ENCODE measurements at places on chromosomes 1 and 21.
A peak's percentile ranks its signal among the peaks of the same experiment; 100 is the strongest.

DNA sequence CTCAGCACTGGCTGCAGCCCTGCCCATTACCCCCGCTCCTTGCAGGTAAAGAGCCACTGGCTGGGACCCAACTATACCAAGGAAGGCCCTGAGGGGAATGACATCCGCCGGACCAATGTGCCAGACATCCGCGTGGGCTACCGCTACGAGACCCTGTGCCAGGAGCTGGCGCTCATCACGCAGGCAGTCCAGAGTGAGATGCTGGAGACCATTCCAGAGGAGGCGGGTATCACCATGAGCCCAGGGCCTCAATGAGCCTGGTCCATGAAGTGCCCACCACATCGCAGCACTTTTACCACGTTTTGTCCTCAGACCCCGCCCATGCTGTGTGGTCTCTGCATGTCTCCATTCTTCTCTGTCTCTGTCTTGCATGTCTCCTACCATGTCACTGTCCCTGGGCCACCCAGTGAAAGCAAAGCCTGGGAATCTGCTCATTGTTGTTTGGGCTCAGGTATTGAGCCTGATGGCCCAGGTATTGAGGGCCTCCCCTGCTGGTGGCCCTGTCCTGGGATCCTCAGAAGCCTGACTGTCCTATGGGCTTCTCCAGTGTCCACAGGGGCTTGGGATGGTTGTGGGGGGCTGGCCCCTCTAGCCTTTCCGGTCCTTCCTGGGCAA, 11.4 kb downstream of the AMPD2 start:
- no peak overlapping the region for H3K27ac ChIP-seq
- peaks cover 32% of the 10 kb centered on the region for H3K36me3 ChIP-seq
- no peaks in the 10 kb centered on the region for H3K27me3 ChIP-seq
- peaks cover 17% of the 10 kb centered on the region for H3K4me1 ChIP-seq

- H3K4me1 ChIP-seq: peaks cover 28% of the 10 kb centered on the region
- no peak for DNase-seq
- H3K36me3 ChIP-seq: no peaks in the 10 kb centered on the region
- H3K27ac ChIP-seq: no peak overlapping the region
These were observed 8.0 kb downstream of the CTNNBIP1 start for GRCh38 chr1:9902060-9902452.

GRCh38 chr21:32064281-32064910, 191.6 kb downstream of the HUNK start:
- H3K27ac ChIP-seq: no peak overlapping the region
- H3K36me3 ChIP-seq: no peaks in the 10 kb centered on the region
- no peak for DNase-seq
- H3K4me1 ChIP-seq: no peaks in the 10 kb centered on the region
- H3K27me3 ChIP-seq: peaks cover 6% of the 10 kb centered on the region

GRCh38 chr1:196660852-196661251, 9.0 kb downstream of the CFH start:
- peaks cover 3% of the 10 kb centered on the region for H3K4me1 ChIP-seq
- H3K27me3 ChIP-seq: no peaks in the 10 kb centered on the region
- DNase-seq: peak; percentile 10
- H3K4me3 ChIP-seq: no peak overlapping the region
- H3K27ac ChIP-seq: no peak overlapping the region
- H3K36me3 ChIP-seq: no peaks in the 10 kb centered on the region

GRCh38 chr1:72283307-72284083, 1.2 kb upstream of the NEGR1 start:
- H3K4me3 ChIP-seq: no peak overlapping the region
- peak; percentile 38 for DNase-seq
- no peak overlapping the region for H3K27ac ChIP-seq
- peaks cover 16% of the 10 kb centered on the region for H3K4me1 ChIP-seq
- peaks cover 22% of the 10 kb centered on the region for H3K27me3 ChIP-seq
- H3K36me3 ChIP-seq: no peaks in the 10 kb centered on the region

DNA sequence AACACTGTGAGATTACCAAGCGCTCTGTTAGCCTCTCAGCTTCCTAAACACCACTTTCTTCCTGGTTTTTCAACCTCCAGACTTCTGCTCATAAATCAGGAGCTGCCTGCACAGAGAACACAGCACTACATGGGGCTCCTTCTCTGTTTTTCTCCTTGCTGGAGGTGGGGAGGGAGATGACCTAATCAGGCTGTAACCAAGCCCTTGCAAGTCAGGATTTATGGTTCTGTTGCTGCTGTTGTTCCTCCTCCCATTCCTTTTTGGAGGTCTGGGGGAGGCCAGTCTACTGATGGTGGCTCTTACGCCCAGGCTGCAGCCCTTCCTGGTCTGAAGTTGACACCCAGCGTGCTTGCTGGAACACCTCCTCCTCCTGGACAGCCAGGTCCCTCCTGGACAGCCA, 80.9 kb upstream of the AJAP1 start:
- H3K27me3 ChIP-seq: peaks cover 16% of the 10 kb centered on the region
- H3K4me1 ChIP-seq: no peaks in the 10 kb centered on the region
- DNase-seq: no peak
- no peaks in the 10 kb centered on the region for H3K36me3 ChIP-seq

DNA sequence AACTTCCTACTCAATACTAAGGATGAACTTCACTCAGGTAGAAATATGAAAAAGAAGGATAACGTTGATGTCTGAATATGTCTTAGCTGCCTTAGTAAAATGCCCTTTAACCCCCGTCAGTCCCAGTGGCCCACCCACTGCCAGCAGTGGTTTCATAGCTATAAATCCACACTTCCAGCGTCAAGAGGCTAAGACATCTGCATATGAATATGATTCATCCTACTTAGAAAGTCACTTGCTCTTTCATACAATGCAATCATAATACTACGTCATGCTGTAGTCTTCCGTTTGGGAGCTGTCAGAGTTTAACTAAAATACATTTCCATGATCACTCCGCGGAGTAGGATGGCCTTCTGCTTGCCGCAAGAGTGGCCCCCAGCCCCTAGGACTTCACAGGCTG, 247.3 kb downstream of the SDCCAG8 start:
- DNase-seq: no peak
- peaks cover 27% of the 10 kb centered on the region for H3K36me3 ChIP-seq
- H3K4me3 ChIP-seq: no peak overlapping the region
- peak overlapping the region; percentile 52 for H3K27ac ChIP-seq

DNA sequence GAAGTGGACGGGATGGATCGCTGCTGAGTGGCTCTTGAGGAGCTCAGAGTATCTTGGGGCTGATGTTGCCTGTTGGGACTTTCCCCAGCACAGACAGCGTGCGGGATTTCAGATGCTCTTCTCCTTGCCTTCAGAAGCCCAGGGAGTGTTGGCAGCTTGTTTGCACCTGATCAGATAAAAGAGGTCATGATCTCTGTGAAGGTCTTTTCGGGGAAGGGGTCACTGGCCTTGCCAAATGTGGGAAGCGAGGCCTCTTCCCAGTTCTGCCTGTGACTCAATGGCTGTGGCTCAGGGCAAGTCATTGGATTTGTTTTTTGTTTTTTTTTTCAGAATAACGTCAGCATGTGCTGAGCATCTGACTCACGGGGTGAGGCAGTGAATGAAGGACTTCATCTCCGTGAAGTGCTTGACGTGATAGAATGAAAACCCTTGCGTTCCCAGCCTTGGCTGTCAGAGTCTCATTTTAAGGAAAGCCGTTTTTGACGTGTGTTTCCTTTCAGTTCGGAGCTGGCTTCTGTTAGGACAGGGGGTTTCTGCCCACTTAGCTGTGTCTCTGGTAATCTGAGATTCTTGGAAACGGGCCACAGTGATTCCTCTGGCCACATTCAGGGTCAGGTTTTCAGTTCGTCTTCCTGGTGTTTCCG, 46.7 kb downstream of the GALNT2 start:
- no peak overlapping the region for H3K4me3 ChIP-seq
- H3K27ac ChIP-seq: no peak overlapping the region
- H3K4me1 ChIP-seq: peaks cover 74% of the 10 kb centered on the region
- H3K27me3 ChIP-seq: no peaks in the 10 kb centered on the region
- peaks cover 34% of the 10 kb centered on the region for H3K36me3 ChIP-seq
- DNase-seq: no peak

- no peak for DNase-seq
- H3K27me3 ChIP-seq: peaks cover 7% of the 10 kb centered on the region
- H3K27ac ChIP-seq: no peak overlapping the region
- no peaks in the 10 kb centered on the region for H3K4me1 ChIP-seq
- no peak overlapping the region for H3K4me3 ChIP-seq
These were observed 184.4 kb downstream of the HLX start for GRCh38 chr1:221063651-221064050.
